ENCODE measurements at places on chromosomes 3 and 15. TPM values are rescaled to one million over a fixed set of nuclear protein-coding genes. Genes with fewer than 3 reads are reported as not detected.
A peak's percentile ranks its signal among the peaks of the same experiment; 100 is the strongest.

ATP8B4 gene
- 75.3 TPM for total RNA-seq

BUB1B gene
- 73.1 TPM for total RNA-seq

GRCh38 chr15:76177491-76178040 is 117.8 kb downstream of the TMEM266 start:
- DNase-seq = no peak
- no peak overlapping the region for H3K4me3 ChIP-seq
- peaks cover 38% of the 10 kb centered on the region for H3K27me3 ChIP-seq
- H3K36me3 ChIP-seq = no peaks in the 10 kb centered on the region
- H3K4me1 ChIP-seq = peaks cover 10% of the 10 kb centered on the region

- H3K4me1 ChIP-seq = peaks cover 18% of the 10 kb centered on the region
- no peaks in the 10 kb centered on the region for H3K27me3 ChIP-seq
- H3K4me3 ChIP-seq = no peak overlapping the region
- H3K36me3 ChIP-seq = peaks cover 11% of the 10 kb centered on the region
- peak overlapping the region; percentile 43 for H3K27ac ChIP-seq
Observed at GRCh38 chr15:45180201-45180600, 7.6 kb downstream of the SHF start.

SLC2A2 gene
- not detected for total RNA-seq

GRCh38 chr3:18780959-18781358 is 355.8 kb upstream of the SATB1 start:
- peaks cover 26% of the 10 kb centered on the region for H3K4me1 ChIP-seq
- no peaks in the 10 kb centered on the region for H3K36me3 ChIP-seq
- no peak for DNase-seq

GRCh38 chr15:66713843-66714508 is 11.9 kb downstream of the SMAD6 start:
- H3K4me1 ChIP-seq = no peaks in the 10 kb centered on the region
- no peak overlapping the region for H3K27ac ChIP-seq
- DNase-seq = no peak
- no peak overlapping the region for H3K4me3 ChIP-seq

VIPR1 gene
- total RNA-seq = 0.51 TPM

SEMA3F gene
- 0.21 TPM for total RNA-seq

DNA sequence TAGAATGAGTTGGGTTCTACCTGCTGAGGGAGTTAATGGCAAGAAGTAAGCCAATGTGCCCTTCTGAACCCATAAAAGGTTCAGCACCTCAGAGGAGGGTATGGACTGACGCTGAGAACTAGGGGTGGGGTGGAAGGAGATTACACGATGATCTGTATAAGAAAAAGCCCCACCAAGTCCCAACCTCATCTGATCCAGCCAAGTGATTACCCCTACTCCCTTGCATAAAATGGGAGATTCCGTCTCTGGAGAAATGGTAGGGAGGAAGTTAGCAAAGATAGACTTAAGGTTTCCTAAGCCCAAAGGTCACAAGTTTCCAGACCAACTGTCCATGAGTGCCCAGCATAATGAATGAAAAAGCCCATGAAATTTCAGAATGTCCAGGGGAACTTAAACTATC is 7.1 kb upstream of the DVL3 start:
- no peak overlapping the region for H3K4me3 ChIP-seq
- H3K27ac ChIP-seq = no peak overlapping the region
- no peak for DNase-seq
- peaks cover 35% of the 10 kb centered on the region for H3K36me3 ChIP-seq
- H3K4me1 ChIP-seq = no peaks in the 10 kb centered on the region

- no peak overlapping the region for H3K4me3 ChIP-seq
- no peaks in the 10 kb centered on the region for H3K4me1 ChIP-seq
- no peak overlapping the region for H3K27ac ChIP-seq
- no peaks in the 10 kb centered on the region for H3K36me3 ChIP-seq
Observed at GRCh38 chr3:142846779-142847577, 41.9 kb downstream of the PCOLCE2 start.

DNA sequence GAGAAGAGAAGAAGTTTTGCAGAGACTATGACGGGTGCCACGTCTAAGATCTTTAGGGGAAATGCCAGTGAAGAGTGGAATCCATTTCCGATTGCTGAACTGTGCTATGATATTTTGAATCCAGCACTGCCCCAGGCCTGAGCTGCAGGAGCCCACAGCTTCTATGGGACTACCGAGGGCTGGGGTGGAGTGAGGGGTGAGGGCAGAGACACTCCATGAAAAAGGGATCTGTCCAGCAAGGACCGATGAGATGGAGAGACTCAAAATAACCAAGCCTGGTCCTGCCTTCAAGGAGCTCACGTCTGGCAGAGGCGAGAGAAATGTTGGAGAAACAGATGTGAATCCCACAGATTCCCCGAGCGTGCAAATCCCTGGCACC is 79.8 kb upstream of the MEF2A start:
- no peak for DNase-seq
- H3K27me3 ChIP-seq = peaks cover 6% of the 10 kb centered on the region
- H3K27ac ChIP-seq = no peak overlapping the region
- no peak overlapping the region for H3K4me3 ChIP-seq
- peaks cover 20% of the 10 kb centered on the region for H3K4me1 ChIP-seq
- no peaks in the 10 kb centered on the region for H3K36me3 ChIP-seq

DNA sequence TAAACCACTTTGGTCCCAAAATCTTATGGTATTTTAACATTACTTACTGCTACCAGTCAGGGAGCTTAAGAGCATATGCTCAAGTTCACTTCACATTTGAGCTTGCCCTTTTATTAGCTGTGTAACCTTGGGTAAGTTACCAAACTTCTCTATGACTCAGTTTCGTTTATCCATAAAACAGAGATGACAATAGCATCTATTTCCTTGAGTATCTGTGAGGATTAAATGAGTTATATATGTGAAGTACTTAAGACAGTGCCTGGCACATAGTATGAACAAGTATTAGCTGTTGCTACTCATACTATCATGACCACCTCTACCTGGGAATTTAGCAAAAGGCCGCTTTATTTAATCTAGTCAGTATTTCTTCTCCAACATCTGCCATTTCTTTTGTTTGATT is 5.9 kb downstream of the ATOSA start:
- H3K27ac ChIP-seq = no peak overlapping the region
- DNase-seq = no peak
- peaks cover 50% of the 10 kb centered on the region for H3K36me3 ChIP-seq
- no peaks in the 10 kb centered on the region for H3K27me3 ChIP-seq
- H3K4me1 ChIP-seq = peaks cover 30% of the 10 kb centered on the region
- no peak overlapping the region for H3K4me3 ChIP-seq

IGF2BP2 gene
- 0.05 TPM for total RNA-seq

- no peaks in the 10 kb centered on the region for H3K4me1 ChIP-seq
- no peaks in the 10 kb centered on the region for H3K36me3 ChIP-seq
- peaks cover 4% of the 10 kb centered on the region for H3K27me3 ChIP-seq
Observed at GRCh38 chr15:68620721-68621527, 42.1 kb downstream of the CORO2B start.

FANCD2 gene
- 54.4 TPM for total RNA-seq

- H3K36me3 ChIP-seq = no peaks in the 10 kb centered on the region
- no peak overlapping the region for H3K27ac ChIP-seq
- H3K27me3 ChIP-seq = peaks cover 10% of the 10 kb centered on the region
- H3K4me3 ChIP-seq = no peak overlapping the region
- no peaks in the 10 kb centered on the region for H3K4me1 ChIP-seq
- DNase-seq = no peak
Observed at GRCh38 chr3:126002189-126002588, 33.2 kb downstream of the ROPN1B start.

DNA sequence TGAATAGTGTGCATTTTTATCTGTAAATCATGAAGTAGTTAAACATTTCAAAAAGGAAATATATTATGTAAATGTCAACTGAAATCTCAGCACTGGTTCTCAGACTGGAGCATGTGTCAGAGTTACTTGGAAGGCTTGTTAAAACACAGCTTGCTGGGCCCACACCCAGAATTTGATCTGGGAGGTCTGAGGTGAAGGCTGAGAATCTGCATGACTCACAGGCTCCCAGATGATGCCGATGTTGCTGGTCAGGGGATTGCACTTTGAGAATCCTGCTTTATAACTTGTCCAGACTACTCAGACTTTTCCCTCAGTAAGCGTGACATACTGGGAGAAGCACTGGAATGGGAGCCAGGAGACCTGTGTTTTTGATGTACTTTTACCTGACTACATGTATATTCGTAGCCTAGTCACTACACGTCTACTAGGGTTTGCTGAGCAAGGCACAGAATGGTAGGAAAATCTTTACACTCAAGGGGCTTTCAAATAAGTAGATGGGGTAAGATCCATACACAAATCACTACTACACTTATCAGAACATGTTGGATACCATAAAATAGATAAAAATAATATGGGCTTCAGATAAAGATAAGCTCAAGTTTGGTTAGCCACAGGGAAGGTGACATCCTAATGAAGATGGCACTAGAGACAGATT is 77.1 kb upstream of the MEX3B start:
- H3K4me1 ChIP-seq = no peaks in the 10 kb centered on the region
- peaks cover 2% of the 10 kb centered on the region for H3K36me3 ChIP-seq
- H3K27me3 ChIP-seq = no peaks in the 10 kb centered on the region
- no peak overlapping the region for H3K27ac ChIP-seq
- H3K4me3 ChIP-seq = no peak overlapping the region

DNA sequence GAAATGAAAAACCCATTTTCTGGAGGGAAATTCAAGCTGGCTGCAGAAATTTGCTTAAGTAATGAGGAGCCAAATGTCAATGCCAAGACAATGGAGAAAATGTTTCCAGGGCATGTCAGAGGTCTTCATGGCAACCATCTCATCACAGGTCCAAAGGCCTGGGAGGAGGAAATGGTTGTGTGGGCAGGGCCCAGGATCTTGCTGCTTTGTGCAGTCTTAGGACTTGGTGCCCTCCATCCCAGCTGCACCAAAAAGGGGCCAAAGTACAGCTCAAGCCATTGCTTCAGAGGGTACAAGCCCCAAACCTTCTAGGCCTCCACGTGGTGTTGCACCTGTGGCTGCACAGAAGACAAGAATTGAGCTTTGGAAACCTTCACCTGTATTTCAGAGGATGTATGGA is 59.3 kb downstream of the POMGNT2 start:
- no peak overlapping the region for H3K27ac ChIP-seq
- H3K4me1 ChIP-seq = no peaks in the 10 kb centered on the region
- DNase-seq = no peak
- H3K4me3 ChIP-seq = no peak overlapping the region
- no peaks in the 10 kb centered on the region for H3K36me3 ChIP-seq

P2RY13 gene
- total RNA-seq = not detected

DNA sequence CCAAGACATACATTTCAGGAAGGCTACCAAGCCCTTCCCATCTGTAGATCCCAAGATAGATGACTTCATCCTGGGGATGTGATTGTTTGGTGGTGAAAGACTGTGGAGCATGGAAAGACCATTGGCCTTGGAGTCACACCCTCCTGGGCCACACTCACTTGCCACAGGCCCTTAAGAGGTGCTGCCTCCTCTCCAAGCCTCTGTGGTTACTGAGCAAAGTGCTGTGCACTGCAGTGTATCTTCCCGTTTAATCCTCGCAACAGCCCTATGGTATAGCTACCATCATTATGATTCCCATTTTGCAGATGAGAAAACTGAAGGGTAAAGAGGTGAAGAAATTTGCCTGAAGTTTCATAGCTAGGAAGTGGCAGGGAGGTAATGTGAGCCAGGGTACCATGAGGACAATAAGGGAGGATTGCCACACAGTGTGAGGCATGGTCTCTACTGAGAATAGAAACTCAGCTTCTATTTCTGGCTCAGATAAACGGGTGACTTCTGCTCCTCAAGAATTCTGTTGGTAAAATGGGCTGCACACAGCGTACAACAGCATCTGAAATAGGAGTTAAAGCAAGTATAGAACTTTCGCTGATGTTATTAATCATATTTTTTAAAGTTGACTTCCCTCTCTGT is 23.9 kb upstream of the RHO start:
- no peaks in the 10 kb centered on the region for H3K36me3 ChIP-seq
- H3K4me1 ChIP-seq = no peaks in the 10 kb centered on the region
- no peaks in the 10 kb centered on the region for H3K27me3 ChIP-seq
- H3K4me3 ChIP-seq = no peak overlapping the region
- no peak for DNase-seq
- no peak overlapping the region for H3K27ac ChIP-seq

NR1D2 gene
- 2.5 TPM for total RNA-seq

DNA sequence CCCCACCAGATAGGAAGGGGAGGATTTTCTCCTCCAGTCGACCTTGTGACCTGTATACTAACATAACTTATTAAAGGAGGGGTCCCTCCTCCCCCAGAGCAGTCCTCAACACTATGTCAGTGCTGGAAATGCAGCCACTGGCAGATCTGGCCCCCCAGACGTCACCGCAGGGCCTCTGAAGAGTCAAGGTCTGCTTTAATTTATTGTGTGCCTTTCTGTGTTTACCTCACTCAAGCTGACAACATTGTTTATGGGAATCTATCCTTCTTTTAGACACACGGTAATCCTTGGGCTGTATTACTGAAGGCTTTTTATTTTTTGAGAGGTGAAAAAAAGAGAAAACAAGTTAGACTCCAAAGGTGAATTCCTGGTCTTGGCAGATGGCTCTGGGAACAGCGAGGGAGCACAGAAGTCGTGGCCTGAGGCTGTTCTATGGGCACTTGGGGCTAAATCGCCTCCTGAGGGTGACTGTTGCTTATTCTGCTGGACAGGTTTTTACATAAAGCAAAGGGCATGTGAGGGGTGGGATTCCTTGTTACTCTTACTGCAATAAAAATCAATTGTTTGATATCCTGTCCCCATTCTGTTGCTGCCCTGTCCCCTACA is 13.5 kb upstream of the NR2C2 start:
- no peak overlapping the region for H3K4me3 ChIP-seq
- no peaks in the 10 kb centered on the region for H3K36me3 ChIP-seq
- H3K27me3 ChIP-seq = peaks cover 19% of the 10 kb centered on the region
- H3K4me1 ChIP-seq = no peaks in the 10 kb centered on the region
- H3K27ac ChIP-seq = no peak overlapping the region
- DNase-seq = no peak

- H3K4me1 ChIP-seq = peaks cover 79% of the 10 kb centered on the region
- H3K36me3 ChIP-seq = peaks cover 54% of the 10 kb centered on the region
- H3K27me3 ChIP-seq = no peaks in the 10 kb centered on the region
- peak overlapping the region; percentile 68 for H3K27ac ChIP-seq
- no peak for DNase-seq
- H3K4me3 ChIP-seq = no peak overlapping the region
Observed at GRCh38 chr3:30625541-30626438, 19.4 kb downstream of the TGFBR2 start.

DNA sequence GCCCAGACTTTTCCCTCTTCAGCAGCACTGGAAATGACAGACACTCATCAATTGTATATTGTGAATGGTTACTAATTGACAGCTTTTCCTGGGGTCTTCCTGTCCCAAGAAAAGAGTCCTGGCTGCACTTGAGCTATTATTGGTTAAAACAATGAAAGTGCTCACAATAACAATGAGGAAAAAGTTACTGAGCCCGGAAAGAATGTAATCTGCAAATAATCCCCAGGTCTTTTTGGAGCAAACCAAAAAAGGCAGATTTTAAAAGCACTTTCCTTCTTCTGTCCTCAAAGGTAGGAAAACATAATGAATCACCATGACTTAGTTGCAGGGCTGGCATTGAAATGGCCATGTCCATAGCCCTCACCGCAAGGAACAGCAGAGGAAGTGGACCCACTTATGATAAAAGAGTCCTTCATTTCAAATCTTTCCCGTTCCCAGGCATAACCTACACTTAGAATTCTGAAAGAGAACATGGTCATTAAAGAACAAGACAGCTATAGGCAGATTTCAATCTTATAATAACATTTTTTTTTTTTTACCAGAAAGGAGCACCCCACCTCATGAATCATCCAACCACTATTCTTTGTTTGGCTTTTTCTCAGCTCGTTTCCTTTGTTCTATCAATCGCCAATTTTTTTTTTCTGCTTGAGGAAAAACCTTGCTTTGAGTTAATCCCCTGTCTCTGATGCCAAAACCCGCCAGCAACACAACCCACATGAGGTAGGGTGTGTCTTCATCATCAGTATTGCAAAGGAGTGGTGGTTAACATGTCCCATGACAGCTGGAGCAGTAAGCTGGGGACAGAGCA is 35.5 kb upstream of the ATP1B3 start:
- DNase-seq = no peak
- no peak overlapping the region for H3K4me3 ChIP-seq
- H3K27me3 ChIP-seq = no peaks in the 10 kb centered on the region
- H3K4me1 ChIP-seq = peaks cover 9% of the 10 kb centered on the region

INSYN1 gene
- not detected for total RNA-seq

MINAR1 gene
- 0.55 TPM for total RNA-seq

LARP6 gene
- total RNA-seq = not detected
